Left renal pelvis (tissue), 4 donors: ENCODE measurements at places on chromosomes 2 and 18. TPM values are rescaled to one million over a fixed set of nuclear protein-coding genes. Genes with fewer than 3 reads are reported as not detected.

- no peak for DNase-seq
Observed at GRCh38 chr18:62069556-62069955, 117.3 kb downstream of the PIGN start.

Gene TSPYL6
- polyA plus RNA-seq = 0.10 TPM

Gene SERPINB5
- not detected for polyA plus RNA-seq

Gene IL1F10
- not detected for polyA plus RNA-seq

Gene CHST10
- polyA plus RNA-seq = 20.8 TPM

Gene KIF1A
- 11.6 TPM for polyA plus RNA-seq

- no peak for DNase-seq
Observed at GRCh38 chr18:28174181-28174905, 2.6 kb downstream of the CDH2 start.

DNA sequence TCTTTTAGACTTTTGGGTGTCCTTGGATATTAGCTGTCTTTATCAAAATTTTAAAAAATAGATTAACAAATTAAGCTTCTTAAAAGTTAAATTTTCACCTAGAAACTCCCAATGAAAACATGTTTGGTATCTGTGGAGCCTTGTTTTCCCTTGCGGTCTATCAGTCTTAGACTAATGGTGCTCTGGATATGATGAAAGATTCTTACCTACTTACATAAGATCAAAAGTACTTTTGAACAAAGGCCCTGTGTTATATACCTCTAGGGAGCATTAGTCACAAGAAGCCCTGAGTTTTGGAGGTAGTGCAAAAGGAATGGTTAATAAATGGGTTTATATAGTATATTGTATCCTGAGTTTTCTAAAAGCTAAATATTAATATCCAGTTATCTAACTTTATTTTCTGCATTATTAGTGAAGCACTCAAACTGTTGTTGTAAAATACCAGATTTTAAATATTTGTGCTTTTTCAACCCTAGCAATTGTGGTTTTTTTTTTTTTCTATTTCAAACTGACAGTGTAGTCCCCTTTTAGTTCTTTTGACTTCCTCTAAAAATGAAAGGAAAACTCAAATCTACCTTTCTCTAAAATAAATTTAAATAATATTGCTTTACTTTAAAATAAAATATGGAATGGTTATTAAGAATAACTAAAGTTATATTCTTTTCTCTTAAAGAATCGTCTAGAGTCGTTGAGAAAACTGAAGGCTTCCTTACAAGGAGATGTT, 18.1 kb downstream of the NDC80 start:
- no peak for DNase-seq

- no peak for DNase-seq
Observed at GRCh38 chr2:152405206-152406118, 70.5 kb downstream of the FMNL2 start.

GRCh38 chr2:5530011-5530696, 162.0 kb upstream of the SOX11 start:
- no peak for DNase-seq

GRCh38 chr2:111165084-111165483, 44.4 kb downstream of the BCL2L11 start:
- DNase-seq = no peak

Gene PIEZO2
- polyA plus RNA-seq = 14.7 TPM

DNA sequence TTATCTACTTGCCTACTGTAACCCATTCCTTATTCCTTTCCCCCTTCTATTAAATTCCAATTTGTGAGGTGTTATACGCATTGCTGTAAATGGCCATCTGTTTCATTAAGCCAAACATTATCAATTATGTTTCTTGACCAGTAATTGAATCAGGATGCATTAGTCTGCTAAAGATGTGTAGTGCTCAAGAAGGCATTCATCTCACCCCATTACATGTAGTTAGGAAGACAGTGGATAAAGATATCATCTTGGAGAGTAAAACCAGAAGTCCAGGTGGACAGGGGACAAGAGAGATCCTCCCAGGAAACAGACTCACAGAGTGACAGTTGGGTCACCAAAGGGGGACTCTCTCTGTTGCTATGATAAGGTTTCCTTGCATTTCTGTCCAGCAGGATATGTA, 73.3 kb upstream of the FAM98A start:
- DNase-seq = no peak

DNA sequence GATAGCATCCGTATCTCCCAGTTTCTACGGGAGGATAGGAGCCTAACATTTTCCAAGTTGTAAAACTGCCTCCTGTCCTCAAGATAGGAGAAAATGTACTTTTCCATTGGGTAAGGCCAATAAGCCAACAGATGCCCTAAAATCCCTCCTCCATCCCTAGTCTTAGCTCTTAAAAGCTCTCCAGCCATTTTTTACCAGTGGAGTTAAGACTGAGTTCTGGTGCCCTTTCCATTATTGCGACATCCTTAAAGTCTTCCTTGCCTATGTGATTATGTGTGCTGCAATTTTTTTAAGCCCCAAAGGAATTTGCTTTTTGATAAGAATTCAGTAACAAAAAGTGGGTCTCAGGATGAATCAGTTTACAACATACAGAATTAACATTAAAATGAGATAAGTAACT, 33.0 kb downstream of the LINC00305 start:
- no peak for DNase-seq

Gene NOSTRIN
- 38.5 TPM for polyA plus RNA-seq

DNA sequence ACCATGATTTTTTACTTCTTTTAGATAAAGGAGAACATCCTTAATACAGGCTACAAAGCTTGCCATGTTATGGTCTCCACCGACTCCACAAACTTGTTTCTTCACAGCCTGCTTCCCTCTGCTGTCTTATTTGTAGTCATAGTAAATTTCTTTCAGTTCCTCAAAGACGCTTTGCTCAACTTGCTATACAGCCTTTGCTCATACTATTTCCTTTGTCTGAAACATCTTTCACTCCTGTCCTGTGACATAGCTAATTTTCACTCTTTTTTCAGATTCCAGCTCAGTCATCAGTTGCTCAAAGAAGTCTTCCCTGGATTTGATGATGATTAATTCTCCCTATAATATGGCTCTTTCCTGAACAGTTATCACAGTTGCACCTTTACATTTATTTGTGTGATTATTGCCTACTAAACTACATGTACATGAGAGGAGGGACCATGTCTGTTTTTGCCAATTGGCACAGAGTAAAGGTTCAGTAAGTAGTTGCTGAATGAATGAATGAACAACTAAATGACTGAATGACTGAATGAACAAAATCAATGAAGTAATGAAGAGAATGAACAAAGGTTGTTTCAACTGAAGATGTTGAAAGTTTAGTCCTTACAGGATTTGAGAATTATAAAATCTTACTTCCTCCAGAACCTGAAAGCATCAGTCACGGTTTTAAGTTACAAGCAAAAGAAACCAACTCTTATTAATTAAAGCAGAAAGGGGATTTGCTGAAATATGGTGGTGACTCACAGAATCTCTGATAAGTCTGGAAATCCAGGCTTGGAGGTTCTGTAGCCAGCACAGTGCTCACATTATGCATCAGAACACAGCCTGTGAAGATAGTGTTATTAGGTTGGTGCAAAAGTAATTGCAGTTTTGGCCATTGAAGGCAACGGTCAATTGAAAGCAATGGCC, 186.4 kb upstream of the FAM98A start:
- DNase-seq = no peak
